Thoracic aorta (tissue), 2 donors: ENCODE measurements at places on chromosomes 16 and 17. TPM values are rescaled to one million over a fixed set of nuclear protein-coding genes. Genes with fewer than 3 reads are reported as not detected.

RBL2 gene
- 127 TPM for total RNA-seq

TBC1D16 gene
- total RNA-seq, result 52.1 TPM

TBC1D3I gene
- 0.63 TPM for total RNA-seq

OR2C1 gene
- total RNA-seq, result not detected

CCNF gene
- 0.68 TPM for total RNA-seq

C16orf96 gene
- total RNA-seq, result not detected

SEZ6L2 gene
- 1.4 TPM for total RNA-seq

CHST6 gene
- total RNA-seq, result 8.3 TPM

CCL5 gene
- 6.2 TPM for total RNA-seq

ZNF423 gene
- 22.9 TPM for total RNA-seq

TNS4 gene
- total RNA-seq, result 0.14 TPM

CRYM gene
- not detected for total RNA-seq

- no peak for DNase-seq
These were observed 4.4 kb upstream of the CBFB start for GRCh38 chr16:67024384-67025209.

DNA sequence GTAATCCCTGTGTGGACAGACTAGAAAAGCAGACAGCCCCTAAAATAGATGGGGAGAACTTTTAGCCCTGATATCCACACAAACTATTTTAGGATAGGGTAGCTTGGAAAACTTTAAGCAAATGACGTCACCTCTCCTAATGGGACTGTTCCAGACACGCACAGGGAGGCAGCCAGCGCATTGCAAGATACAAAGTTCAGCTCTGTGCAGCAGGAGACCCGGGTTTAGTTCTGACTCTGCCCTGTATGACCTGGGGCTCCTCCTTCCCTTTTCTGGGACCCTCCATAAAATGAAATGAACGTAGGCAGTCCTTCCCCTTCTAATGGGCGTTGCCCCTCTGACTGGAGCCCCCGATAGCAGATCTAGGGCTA, 6.3 kb downstream of the ZNF689 start:
- no peak for DNase-seq

DNA sequence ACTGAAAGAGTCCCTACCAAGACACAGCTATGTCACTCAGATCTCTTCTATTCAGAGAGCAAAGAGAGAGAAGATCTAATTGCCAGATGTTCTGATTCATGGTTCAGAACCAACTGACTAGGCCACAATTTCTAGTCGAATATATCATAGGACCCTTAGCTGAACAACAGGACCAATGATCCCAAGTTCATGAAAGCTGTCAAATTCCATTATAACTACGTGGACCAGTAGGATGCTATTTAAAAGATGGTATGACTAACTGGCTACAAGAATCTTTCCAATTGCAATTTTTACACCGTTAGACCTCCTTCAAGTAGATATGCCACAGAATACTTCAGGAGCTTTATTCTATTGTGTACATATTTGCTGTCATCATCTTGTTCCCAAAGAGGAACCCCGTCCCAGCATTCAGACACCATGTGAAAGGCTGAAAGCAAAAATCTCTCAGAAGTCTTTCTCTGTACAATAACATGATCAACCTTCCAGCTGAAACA, 26.0 kb downstream of the DCUN1D3 start:
- no peak for DNase-seq

DNA sequence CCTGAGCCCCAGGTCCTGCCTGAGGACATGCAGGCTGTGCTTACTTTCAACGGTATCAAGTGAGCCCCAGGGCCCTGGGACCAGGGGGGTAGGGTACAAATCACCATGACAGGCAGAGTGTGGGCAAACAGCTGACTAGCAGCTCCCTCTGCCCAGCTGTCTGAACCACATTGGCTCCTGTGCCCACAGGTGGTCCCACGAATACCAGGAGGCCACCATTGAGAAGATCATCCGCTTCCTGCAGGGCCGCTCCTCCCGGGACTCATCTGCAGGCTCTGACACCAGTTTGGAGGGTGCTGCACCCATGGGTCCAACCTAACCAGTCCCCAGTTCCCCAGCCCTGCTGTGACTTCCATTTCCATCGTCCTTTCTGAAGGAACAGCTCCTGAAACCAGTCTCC, 10.0 kb downstream of the SLC46A1 start:
- DNase-seq, result no peak

GRCh38 chr16:57955572-57956188, 15.2 kb downstream of the CNGB1 start:
- no peak for DNase-seq

- DNase-seq, result no peak
These were observed 68.1 kb upstream of the TMEM132E start for GRCh38 chr17:34511265-34511664.

GRCh38 chr17:68700421-68700820, 99.3 kb upstream of the FAM20A start:
- DNase-seq, result no peak

DNA sequence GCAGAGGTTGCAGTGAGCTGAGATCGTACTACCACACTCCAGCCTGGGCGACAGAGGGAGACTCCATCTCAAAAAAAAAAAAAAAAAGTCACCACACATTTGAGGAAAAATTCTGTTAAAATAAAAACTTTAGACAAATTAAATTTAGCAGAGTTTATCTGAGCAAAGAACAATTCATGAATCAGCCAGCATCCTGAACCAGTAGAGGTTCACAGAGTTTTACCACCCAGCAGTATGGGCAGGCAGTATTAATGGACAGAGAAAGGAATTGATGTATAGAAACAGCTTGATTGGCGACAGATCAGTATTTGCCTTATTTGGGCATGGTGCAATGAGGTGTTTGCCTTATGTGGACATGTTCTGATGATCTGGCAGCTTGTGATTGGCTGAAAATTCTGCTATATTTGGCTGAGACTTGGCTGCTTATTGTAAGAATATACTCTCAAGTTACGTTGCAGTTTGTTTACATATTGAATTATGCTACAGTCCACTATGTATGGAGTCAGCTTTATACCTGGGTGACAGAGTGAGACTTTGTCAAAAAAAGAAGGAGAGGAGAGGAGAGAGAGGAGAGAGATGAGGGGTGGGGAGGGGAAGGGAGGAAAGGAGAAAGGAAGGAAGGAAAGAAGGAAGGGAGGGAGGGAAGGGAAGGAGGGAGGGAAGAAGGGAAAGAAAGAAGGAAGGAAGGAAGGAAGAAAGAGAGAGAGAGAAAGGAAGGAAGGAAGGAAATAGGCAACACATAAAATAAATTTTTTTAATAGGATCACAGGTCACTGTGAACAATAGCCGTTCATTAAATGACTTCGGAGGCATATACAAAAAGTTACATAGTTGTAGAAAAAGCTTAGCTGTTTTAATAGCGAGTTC, 14.6 kb downstream of the ABCC3 start:
- DNase-seq, result no peak

GRCh38 chr17:79658811-79659207, 48.0 kb upstream of the RBFOX3 start:
- no peak for DNase-seq

- no peak for DNase-seq
These were observed 62.3 kb upstream of the HS3ST2 start for GRCh38 chr16:22751685-22752084.

DNA sequence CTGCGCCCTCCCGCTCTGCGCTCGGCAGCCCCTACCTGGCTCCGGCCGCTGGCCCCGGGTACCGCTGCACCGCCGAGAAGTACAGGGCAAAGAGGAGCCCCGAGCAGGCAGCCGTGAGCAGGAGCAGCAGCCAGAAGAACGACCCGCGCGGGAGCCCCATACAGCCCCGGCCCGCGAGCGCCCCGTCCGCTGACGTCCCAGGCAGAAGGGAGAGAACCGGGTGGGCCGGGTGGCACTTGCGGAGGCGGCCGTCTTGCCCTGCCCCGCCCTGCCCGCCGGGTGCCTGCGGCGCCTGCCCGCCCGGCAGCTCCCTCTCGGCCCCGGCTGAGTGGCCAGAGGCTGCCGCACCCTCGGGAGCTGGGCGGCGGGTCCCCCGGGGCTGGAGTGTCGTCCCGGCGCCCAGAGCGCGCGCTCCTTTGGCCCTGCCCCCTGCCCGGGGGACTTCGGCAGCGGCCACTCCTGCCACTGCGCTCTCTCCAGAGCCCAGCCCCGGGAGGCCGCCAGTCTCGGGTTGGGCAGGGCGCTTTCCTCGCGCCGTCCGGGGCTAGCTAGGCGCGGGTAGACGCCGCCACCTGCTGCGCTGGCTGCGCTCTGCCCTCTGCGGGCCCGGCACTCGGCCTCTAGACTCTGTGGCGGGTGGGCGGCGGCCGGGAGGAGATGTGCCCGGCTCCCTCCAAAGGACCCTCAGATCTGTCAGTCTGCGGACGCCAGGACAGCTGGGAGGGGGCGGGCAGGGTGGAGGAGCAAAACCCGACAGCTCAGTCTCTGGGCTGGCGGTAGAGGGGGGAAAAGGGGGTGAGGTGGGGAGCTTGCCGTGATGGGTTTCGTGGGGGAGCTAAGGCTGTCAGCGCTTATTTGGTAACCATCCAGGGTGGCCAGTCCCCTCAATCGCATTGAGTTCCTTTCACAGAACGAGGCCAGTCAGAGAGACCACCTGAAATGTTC, at the start of gene ST6GALNAC2:
ST6GALNAC2 (minus strand) TSS at position 212 of the 945 bp plus-strand sequence; CDS start at position 160, 52 bp downstream.
- DNase-seq, result no peak

DNA sequence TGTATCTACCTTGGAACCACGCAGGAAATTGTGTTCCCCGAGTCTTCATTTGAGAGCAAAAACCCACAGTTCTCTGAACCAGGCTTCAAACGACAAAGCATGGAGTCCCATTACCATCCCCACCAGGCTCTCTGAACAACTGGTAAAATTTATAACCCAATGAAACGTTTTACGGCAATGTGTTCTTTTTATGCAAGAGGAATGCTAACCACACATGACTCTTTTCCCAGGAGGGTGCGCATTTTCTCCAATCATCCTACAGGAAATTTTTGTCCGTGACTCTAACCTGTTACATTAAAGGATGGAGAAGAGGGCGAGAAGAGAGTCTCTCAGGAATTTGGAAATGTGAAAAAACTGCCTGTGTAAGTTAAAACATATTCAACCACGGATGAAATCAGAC, 17.8 kb downstream of the STX8 start:
- DNase-seq, result no peak

- DNase-seq, result no peak
These were observed 40.0 kb downstream of the MRPS23 start for GRCh38 chr17:57809879-57810278.

- no peak for DNase-seq
These were observed 196.7 kb upstream of the CDH5 start for GRCh38 chr16:66169817-66170216.

DNA sequence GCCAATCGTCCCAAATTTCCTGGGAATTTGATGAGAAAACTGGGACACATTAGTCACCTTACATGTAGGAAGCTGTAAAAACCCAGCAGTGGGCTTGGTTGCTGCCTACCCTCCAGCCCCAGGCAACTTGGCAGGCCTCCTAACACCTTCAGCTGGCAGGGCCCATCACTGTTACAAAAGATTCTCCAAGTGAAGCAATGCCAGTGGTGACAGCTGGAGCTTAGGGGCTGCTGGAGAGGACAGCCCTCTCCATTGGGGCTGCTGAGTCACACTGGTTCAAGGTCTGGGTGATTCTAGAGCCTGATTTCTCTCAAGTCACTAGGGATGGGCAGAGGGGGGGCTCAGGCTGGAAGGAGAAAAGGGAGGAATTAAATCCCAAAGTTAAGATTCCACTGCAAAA, 180.6 kb downstream of the COPRS start:
- DNase-seq, result no peak

DNA sequence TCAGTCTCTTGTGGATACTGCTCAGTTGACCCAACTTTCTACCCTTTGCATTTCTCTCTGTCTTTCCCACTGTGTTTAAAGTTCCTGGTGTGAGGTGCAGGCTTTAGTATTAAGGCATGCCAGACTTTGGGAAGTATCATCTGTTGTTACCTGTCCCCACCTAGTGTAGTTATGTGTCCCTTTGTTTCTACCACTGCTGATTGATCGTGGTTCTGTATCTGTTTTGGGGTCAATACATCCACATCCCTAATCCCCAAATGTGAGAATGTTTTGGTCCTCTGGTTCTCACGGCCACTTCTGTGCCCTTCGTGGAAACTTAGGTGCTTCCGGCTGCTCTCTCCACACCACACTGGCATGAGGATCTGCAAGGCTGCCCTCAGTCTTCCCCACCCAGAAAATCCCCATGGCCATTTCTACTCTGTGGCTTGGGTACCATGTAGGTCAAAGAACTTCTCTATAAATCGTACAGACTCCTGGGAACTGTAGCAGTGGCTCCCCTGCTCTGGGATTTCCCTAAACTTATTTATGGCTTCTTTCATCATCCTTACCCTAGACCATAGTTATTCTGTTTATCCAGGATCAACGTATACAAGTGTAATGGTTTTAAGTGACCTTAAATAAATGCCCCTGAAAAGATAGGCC, 443.2 kb downstream of the XYLT1 start:
- DNase-seq, result no peak

GRCh38 chr17:75834928-75835653, 9.1 kb downstream of the UNC13D start:
- DNase-seq, result no peak

DNA sequence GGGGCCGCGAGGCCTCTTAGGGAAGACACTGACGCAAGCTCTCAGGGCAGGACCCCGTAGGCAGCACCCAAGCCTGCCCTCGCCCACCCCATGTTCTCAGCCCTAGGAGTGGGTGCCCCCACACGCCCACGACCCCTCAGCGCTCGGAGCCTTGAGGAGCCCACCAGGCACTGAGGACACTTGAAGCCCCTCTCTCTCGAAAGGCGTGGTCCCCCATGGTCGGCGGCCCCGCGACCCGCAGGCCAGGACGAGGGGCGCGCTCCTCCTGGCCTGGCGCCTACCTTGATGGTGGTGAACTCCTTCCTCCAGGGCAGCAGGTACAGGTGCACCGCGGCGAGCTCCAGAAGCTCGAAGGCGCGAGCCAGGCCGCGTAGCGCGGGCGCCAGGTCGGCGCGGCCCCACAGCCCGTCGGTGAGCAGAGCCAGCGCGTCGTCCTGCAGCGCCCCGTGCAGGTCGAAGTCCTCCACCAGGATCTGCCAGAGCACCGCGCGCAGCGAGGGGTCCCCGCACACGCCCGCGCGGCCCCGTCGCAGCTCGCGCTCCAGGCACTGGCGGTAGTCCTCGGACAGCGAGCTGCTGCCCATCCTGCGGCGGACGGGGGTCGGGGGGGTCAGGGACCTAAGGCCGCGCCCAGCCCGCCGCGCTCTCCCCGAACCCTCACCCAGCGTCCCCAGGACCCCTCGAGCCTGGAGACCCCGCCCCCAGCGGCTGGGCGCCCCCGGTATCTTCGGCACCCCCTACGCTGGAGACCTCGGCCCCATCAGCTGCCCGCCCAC, 668 bp downstream of the SPATA2L start:
- no peak for DNase-seq
